ENCODE measurements at places on chromosomes 2 and 18.

GRCh38 chr2:16321872-16322271 lies 343.8 kb downstream of the CYRIA start:
- no peak for DNase-seq

GRCh38 chr2:168804214-168804613 lies 1.8 kb downstream of the NOSTRIN start:
- DNase-seq, result no peak

DNA sequence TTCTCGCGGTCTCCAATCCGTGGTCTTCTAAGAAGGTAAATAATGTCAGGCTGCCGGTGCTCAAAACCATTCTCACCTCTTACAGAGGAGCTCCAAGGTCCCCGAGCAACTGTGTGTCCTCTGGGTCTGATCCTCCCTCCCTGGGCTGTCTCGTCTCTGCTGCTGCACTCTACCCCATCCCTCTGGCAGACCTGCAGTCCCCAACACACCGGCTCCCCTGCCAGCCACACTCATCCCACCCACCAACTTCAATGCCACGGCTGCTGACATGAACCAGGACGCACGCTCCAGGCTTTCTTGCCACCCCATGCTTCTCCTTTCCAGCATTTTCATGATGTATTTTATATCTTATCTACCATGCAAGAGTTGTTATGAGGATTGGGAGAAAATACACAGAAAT lies 559.5 kb upstream of the SALL3 start:
- no peak for DNase-seq

DNA sequence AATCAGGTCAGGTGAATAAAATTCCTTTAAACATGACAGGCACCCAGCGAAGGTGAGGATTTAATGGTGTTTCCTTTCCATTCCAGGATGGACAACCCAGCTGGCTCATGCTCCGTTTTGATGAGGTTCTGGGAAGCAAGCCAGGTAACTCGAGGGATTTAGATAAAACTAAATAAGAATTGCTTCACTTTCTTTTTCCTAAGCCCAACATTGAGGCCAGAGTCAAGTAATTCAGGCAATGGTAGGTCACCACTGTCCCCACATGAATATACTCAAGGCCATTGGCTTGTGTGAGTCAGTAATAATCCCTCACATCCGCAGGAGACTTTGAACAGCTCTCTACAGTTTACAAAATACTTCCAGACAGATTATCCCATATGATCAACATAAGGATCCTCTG lies 16.2 kb upstream of the LRATD1 start:
- DNase-seq, result no peak

- no peak for DNase-seq
Measured at GRCh38 chr2:191983591-191983990, 136.7 kb upstream of the CAVIN2 start.

- no peak for DNase-seq
Measured at GRCh38 chr2:186637497-186637800, 47.6 kb downstream of the ITGAV start.
